NCI-H748 treated with DMSO at 0.1 percent for 48 hours (cell line): ENCODE measurements at places on chromosomes 6 and 20.

GRCh38 chr6:104579310-104579863, 280.3 kb downstream of the HACE1 start:
- DNase-seq, result no peak

DNA sequence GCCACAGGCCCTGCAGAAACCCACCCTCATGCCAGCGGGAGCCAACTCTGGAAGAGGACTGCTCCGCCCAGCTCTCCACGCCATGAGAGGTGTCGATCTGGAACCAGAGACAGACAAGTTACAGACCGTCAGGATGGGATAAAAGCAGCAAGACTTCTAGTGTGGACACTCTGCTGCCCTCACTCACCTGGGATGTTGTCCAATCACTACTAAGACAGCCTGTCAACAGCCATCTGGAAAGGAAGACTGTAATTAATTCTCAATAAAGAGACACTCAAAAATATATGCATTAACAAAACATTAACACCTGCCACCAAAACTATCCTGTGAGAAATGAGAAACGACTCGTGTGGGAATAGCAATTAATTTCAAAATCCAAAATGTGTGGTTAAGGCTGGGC, 28.3 kb downstream of the SLC2A4RG start:
- DNase-seq, result no peak

GRCh38 chr6:151136141-151136755, 103.5 kb upstream of the AKAP12 start:
- DNase-seq, result no peak

DNA sequence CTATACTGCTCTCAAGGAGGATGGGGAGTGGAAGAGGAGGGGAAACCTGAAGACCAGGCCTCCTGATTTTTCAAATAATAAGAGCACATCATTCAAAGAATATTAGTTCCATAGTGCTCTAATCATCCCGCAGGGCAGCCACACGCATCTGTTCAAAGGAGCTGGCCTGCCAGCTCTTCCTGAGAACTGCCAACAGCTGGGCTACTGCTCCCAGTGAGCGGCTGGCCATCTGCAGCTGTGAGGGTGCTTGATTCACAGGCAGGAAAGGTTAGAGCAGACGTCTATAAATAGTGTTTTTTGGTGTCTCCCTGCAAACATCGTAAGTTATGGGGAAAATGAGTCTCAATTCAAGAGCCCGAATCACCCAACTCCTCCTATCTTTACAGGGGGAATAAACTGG, 17.3 kb downstream of the NSFL1C start:
- DNase-seq, result no peak

DNA sequence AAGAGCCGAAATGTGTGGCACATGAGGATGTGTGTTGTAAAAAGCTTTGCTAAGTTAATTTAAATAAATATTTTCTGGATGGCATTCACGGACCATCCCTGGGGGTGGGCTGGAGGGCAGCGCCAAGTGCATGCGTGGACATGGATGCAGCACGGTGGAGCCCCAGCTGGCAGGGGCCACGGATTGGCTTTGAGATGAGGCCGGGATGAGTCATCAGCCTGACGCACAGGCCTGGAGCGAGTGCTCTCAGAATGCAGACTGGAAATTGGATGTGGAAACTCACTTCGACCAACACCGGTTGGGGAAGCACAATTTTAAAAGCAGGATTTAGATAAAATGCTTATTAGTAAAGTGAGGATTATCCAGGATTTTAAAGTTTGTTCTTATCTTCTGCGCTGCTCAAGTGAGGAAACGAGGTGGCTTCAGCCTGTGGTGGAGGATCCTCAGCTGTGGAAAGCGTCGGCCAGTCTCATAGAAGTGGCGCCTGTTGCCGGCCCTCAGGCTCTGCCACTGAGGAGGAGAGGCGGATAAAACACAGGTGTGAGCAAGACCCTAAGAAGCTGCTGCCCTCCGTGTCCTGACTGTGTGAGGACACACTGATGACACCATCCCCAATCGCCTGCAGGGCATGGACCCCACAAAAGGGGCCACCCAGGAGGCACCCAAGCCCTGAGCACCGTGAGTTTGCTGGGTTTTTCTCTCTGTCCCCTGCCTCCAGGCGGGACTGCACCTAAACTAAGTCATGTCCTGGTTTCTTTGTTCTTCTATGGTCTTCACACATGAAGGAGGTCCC, 279.7 kb downstream of the CDH4 start:
- DNase-seq, result no peak

DNA sequence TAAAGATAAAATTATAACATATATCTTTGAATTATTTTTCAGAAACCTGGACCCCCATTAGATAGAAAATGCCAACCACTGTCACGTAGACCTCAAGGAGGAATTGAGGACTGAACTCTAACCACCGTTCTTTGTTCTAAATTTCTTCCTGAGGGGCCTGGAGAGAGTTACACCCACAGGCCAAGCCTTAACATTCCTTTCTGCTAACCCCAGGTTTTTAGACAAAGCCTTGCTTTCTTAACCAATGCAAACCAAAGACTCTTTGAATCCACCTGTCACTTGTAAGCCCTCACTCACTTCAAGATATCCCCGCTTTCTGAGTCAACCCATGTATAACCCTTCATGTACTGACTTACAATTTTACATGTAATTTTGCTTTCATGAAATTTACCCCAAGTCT, 41.0 kb downstream of the SNX14 start:
- no peak for DNase-seq

- no peak for DNase-seq
These were observed 71.1 kb downstream of the CEP162 start for GRCh38 chr6:84156306-84156705.

GRCh38 chr6:30171677-30172471, 8.5 kb downstream of the TRIM15 start:
- no peak for DNase-seq

- DNase-seq, result no peak
These were observed 62.3 kb downstream of the RIPOR3 start for GRCh38 chr20:50628853-50629669.

- no peak for DNase-seq
These were observed 17.0 kb downstream of the RNASET2 start for GRCh38 chr6:166939345-166939744.

- no peak for DNase-seq
These were observed 31.8 kb downstream of the CST9L start for GRCh38 chr20:23536328-23536974.

GRCh38 chr6:159184559-159184958, 15.4 kb downstream of the FNDC1 start:
- DNase-seq, result no peak

DNA sequence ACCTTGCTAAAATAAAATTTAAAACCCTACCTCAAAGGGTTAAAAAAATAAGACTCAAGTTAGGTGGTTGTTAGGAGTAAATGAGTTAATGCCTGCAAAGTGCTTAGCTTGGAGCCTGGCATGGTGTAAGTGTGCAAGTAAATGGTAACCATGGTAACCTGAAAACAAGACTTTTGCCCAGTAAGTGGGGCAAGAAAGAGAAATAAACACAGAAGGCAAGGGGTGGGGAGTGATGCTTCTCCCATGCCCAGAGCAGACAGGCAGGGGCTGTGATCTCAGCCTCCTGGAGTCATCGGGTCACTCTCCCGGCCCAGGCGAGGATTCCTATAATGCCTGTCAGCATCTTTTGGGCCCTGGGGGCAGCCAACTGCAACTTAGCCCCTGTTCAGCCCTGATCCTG, 59.2 kb upstream of the SLC32A1 start:
- DNase-seq, result no peak

- no peak for DNase-seq
These were observed 543.4 kb downstream of the CD83 start for GRCh38 chr6:14660806-14661579.

DNA sequence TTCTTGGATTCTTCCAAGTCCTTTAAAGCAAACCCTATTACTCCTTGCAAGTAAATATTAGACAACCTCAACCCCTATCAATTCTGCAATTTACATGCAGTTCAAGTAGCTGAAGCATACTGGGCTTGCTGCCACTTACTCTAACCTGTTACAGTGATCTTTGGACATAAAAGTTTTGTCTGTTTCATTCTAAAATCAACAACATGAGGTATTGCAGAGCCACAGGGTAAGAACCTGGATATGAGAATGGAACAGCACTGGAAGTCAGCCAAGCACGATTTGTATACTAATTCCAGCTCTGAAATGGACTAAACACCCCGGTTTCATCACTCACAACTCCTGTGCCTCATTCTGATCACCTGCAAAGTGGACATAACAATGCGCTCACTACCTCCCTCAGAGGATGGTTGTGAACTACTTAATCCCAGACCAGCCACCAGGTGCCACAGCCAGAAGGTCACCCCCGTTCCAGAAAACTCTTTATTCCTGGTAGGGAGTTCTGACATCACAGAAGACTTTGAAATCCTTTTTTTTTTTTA, 270.0 kb downstream of the ADGB start:
- DNase-seq, result no peak

DNA sequence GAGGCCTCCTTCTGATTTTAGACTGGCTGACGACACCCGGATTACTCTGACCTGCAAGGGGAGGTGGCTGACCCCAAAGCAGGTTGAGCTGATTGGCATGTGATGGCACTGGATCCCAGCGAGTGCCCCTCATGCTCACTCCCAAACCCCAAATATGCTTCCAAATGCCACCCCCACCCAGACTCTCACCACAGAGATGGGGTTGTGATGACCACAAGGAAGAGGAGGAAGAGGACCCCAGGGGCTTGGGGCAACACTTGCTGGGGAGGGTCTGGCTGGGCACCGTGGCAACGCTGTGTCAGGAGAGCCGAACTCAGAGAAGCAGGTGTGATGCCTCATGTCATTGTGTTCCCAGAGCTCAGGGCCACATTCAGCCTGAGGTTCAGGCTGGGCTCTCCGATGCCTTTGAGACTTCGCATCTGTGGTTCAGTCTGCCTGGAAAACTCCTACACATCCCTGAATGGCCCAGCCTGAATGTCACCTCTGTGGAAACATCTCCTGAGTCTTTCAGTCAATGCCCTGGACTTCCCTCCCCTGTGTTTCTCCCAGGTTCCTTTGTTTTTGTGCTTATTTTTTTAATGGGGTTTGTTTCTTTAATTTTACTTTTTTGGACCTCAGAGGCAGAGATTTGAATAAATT, 169.1 kb upstream of the PMEPA1 start:
- DNase-seq, result no peak

GRCh38 chr6:145090801-145091585, 644.3 kb downstream of the EPM2A start:
- DNase-seq, result no peak

GRCh38 chr6:91304521-91304920, 717.6 kb upstream of the MAP3K7 start:
- no peak for DNase-seq

- no peak for DNase-seq
These were observed 13.5 kb upstream of the MLIP start for GRCh38 chr6:54097753-54098152.

DNA sequence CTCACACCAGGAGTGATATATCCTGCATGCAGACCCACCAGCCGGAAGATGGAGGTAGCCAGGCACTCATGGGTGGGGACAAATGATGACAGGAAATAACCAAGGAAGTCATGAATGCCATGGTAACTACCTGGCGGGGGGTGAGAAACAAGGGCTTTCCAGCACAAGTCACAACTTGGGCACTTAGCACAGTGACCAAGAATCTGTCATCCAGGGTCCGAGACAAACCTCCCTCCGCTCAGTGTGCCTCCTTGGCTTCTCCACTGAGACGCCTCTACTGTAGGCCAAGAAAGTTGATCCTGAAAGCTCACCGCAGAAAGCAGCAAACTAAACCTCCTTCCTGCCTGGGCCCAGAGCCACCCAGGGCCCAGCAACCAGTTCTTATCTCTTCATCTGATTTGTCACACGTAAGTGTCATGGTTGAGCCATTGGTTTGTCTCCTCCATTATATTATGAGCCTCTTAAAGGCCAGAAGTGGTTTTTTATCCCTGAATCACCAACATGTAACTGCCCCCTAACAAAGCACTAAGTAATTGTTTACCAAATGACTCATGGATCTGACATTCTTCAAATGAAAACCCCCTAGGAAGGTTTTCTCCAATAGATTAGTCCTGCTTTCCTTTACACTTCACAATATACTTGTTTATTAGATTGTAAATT, 84.3 kb upstream of the TAB2 start:
- DNase-seq, result peak; percentile 67

- no peak for DNase-seq
These were observed 44.0 kb upstream of the TRAM2 start for GRCh38 chr6:52620906-52621190.

DNA sequence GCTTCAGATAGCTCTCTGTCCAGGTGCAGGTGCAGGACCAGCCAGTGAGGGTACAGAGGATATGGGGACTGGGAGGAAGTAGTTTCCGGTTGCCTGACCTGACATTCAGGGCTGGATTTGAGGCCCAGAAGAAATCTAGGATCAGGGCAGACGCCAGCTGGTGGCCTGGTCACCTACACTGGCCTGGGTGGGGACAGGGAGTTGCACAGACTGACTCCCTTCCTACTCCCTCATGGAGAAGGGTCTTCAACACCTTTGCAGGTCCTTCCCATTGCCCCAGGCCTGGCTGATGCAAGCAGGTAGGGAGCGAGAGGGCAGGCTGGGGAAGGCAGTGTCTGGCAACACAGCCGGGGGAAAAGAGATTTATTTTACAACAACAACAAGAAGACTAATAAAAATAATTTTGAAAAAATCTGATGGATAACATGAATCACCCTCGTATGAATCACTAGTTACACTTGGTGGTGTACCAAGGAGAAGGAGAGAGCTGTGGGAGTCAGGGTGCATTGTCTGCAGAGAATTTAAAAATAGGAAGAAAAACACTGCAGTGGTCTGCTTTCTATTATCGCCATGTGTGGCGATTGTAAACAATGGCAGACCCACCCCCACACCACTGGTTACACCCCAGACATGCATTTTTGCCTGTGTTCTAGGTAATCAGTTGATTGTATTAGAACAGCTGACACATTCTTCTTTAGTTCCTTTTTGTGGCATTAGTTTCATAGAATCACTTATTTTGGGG, 62.3 kb upstream of the SNX9 start:
- DNase-seq, result no peak

GRCh38 chr6:133682506-133683307, 206.2 kb upstream of the TCF21 start:
- no peak for DNase-seq

DNA sequence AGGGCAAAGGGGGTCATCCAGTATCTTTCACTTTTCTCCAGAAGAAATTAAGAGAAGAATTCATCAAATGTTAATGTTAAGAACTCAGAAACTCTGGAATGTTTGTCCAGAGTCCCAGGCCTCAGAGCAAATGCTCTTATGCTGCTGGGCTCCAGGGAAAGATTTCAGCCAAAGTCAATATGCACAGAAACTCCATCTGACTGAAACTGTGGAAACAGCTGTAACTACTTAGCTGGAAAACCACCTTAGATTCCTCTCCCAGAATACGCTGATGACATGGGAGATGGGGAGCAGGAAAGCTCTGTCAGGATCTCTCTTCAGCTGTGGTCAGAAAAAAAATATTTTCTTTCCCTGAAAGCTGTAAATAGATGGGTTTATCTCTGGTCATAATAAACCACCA, 559.6 kb downstream of the RFPL4B start:
- no peak for DNase-seq

GRCh38 chr6:126826166-126826714, 292.2 kb upstream of the RSPO3 start:
- DNase-seq, result no peak

GRCh38 chr6:81491454-81492101, 260.9 kb downstream of the TENT5A start:
- DNase-seq, result no peak
